ENCODE measurements at places on chromosomes 2 and 18. TPM values are rescaled to one million over a fixed set of nuclear protein-coding genes. Genes with fewer than 3 reads are reported as not detected.

DNA sequence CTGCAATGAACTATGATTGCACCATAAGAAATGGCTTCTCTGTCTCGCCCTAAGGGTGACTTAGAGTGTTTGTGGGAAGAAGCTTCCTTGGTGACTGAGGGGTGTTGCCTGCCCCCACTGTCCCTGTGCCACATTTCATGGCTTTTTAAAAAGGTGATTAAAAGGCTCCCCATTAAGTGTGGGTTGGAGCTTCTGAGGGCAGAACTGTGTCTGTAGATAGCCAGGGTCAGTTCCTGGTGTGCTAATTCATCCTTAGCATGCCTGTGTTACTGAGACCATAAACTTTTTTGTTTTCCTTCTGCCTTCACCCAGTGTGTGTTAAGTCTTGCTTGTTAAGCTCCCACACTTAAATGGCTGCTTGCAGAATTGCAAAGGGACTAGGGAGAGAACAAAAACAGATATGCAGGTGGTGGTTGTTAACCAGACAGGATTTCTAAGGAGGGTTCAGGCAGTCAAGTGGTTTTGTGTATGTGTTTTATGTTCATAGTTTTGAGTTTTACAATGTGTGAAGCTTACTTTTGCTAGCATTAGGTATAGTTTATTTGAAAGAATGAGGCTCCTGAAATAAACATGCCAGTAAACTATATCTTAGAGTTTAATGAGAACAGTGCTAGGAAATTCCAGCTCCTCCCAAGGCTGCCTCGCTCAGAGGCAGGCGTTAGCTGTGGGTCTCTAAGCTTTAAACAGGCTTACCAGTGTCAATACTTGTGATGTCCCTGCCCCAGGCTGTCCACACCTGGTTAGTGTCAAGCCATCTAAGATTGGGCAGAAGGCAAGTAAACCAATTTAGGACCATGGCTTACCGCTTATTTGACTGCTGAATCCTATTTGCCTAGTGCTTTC is 14.5 kb downstream of the CERS6 start:
- peak; percentile 76 for DNase-seq

Gene XDH
- total RNA-seq: 0.32 TPM

Gene CCDC68
- total RNA-seq: 9.1 TPM

- DNase-seq: no peak
These were observed 90.6 kb upstream of the LDAH start for GRCh38 chr2:20913491-20913890.

GRCh38 chr18:26461405-26461804 is 86.9 kb downstream of the KCTD1 start:
- DNase-seq: no peak

DNA sequence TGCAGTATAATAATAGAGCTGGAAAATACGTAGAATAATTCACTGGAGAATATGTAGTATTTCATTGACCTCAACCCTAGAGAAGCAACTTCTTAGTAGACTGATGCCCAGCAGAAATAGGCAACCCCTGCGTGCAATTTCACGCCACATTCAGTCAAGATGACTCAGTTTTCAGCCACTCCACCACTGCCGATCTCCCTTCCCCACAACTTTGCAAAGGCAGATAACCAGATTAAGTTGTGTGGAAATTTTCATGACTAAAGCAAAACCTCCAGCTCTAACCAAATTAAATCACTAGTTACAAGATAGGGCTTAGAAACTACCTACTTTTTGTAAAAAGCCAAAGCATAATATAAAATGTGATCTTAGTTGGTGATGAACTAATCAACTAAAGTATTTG is 63.3 kb upstream of the STK17B start:
- DNase-seq: peak; percentile 86

DNA sequence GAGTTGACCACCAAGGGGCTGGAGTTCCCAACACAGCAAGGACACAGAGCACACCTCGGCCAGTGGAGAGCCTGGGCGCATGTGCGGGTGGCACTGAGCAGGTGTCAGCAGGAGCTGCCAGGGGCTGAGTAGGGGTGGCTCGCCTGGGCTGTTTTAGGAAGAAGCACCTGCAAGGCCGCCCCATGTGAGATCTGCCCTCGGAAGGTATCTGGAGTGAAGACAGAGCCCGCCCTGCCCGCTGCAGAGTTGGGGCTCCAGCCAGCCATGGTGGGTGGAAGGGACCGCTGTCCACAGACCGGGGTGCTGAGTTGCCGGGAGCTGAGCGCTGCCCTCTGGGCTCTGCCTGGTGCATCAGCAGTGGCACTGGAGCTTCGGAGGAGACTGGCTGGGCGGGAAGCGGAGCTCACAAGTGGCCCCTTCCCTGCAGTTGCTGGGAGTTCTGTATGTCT is 35.2 kb downstream of the MTERF4 start:
- no peak for DNase-seq

GRCh38 chr18:79964330-79965118 is at the start of gene HSBP1L1:
Gene HSBP1L1, plus strand, starts transcription at chr18:79964643. Its CDS starts 93 bp downstream, at chr18:79964736.
- peak; percentile 48 for DNase-seq

Gene C2orf15
- not detected for total RNA-seq

DNA sequence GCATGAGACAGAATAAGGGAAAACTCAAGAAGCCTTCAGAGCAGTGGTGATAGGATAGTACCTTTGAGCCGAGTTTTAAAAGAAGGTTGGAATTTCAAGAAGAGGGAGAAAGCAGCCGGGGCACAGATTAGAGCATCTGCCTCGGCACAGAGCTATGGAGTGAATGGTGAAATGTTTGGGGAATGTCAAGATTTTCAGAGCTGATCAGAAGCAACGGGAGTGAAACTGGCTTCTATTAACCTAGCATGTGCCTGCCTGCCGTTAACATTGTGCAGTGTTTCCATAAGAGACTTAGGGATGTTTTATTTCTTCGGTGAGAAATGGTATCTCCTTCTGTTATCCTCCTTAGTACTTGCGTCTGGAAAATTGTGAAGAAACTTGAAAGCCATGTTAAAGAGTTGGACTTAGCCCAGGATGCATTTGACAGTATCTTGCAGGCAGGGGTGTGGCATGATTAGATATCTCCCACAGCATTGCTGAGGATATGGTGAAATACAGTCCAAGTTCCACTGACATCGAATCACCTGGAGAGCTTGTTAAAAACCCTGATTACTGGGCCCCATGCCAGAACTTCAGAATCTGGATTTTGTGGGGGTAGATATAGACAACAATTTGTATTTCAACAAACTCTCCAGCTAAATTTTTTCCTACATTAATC is 96.8 kb upstream of the PPP1CB start:
- peak; percentile 59 for DNase-seq

Gene SH3RF3
- total RNA-seq: 11.9 TPM

- DNase-seq: peak; percentile 41
These were observed 1.5 kb downstream of the RHOB start for GRCh38 chr2:20448246-20448976.

DNA sequence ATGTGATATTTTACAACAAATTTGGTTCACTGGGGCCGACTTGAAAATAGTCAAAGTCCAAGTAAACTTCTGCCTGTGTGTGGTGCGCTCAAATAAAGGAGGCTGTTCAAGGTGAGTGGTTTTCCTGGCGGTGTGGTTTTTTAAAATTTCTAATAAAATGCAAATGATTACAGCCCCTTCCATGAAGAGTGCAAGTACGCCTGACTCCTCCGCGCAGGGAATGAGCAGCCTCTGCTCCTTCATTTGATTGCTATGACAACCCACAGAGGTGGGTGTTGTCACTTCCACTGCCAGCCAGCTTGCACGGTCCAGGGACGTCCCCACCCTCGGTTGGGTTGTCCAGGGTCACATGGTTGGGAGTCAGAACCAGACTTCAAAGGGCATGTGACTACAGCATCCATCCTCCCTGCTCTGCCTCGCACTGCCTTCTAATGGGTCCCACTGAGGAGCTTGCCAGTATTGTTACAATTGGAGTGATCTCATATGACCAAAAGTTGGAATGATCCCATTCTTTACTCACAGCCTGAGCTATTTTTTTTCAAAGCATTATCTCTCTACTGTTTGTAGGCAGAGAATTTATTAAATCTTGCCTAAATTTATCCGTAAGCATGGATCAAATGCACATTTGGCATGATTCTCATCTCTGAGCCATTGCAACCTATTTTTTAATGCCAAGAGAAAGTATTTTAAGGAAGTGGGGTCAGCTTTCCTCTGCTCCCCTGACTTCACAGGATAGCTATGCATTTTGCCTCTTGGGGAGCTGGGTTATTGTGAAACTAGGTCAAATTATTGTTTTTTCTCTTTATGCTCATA is 121.3 kb downstream of the AGAP1 start:
- DNase-seq: peak; percentile 61

Gene NOSTRIN
- 0.43 TPM for total RNA-seq

DNA sequence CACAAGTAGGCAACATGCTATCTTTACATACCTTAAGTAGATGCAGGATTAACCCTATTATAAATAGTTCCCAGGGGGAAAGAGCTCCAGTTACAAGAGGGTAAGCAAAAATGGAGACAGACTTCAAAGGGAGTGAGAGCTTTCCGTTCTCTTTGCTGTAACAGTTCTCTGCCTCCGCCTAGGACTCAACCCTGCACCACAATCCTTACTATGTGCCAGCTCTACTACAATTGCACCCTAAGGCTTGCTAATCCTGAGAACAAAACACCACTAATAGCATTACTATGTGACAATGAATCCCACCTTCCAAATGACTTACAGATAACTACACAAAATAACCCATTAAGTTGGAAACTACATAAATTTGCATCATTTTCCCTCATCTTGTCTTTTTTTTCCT is 7.7 kb downstream of the ZBTB14 start:
- DNase-seq: no peak

DNA sequence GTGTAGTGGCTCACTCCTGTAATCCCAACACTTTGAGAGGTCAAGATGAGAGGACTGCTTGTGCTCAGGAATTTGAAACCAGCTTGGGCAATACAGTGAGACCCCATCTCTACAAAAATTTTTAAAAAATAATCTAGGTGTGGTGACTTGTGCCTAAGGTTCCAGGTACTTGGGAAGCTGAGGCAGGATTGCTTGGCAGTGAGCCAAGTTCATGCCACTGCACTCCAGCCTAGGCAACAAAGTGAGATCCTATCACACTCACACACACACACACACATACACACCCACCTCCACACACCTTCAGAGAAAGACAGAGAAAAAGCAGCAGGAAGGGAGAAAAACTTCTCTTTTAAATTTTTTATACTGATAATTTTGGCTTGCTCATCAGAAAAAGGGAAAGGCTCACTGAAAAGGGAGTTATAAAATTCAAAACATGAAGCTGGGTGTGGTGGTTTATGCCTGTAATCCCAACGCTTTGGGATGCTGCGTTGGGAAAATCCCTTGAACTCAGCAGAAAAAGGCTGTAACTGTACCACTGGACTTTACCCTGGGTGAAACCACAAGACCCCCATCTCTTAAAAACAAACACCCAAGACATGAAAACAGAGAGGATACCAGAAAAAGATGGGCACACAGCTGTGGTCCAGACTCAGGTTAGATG is 25.7 kb downstream of the FAM168B start:
- no peak for DNase-seq

Gene L3MBTL4
- total RNA-seq: not detected

DNA sequence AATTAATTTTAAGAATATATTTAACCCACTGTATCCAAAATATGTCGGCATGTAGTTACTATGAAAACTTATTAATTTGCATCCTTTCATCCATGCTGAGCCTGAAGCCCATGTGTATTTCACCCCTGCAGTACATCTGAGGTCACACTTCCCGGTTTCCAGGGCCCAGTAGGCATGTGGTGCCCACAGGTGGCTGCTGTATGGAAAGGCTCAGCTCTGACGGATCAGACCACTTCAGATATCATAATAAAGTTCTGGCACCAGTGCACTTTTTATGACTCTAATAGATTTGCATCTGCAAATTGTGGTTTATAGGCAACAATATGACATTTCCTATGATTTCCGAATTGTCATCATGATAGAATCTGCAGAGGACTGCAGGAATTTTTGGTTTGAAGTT is 22.5 kb downstream of the SH3RF3 start:
- no peak for DNase-seq

GRCh38 chr2:122033778-122034177 is 278.3 kb downstream of the TSN start:
- DNase-seq: no peak

Gene SETBP1
- 2.6 TPM for total RNA-seq

DNA sequence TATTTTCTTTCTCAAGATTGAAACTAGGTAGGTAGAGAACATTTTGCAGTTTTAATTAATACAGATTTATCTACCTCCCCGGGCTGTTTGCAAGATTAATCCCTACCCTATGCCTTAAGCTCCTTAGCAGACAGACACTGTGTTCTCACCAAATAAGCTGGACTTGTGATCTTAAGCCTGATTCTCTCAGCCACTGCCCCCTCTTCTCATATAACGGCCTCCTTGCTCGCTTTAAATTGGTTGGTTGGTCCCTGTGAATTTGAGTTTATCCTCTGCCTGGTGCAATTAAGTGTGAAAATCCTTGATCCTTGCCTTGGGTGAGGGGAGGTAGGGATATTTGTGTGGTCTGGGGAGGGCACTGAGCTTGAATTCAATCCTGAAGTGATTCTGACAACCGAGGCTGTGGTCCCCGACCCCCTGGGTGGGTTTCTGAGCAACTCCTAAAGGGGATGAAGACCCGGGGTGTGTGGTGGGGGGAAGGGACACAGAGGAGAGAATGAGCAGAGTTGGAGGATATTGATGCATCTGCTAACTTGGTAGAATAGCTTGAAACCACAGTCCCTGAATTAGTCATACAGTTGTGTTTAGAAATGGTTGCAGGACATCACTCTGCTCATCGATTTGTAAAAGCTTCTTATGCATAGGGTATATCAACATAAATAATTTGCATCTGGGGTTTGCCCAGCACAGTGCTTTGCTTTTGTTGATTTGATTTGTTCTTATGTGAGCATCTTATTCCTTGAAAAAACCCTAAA is 36.9 kb upstream of the NCKAP5 start:
- DNase-seq: no peak

Gene TCF23
- total RNA-seq: not detected

Gene LYPD6
- total RNA-seq: 5.2 TPM

GRCh38 chr2:130376433-130377293 is 20.8 kb downstream of the PTPN18 start:
- DNase-seq: no peak

Gene SCN7A
- total RNA-seq: 0.32 TPM

Gene GAREM2
- 0.97 TPM for total RNA-seq

Gene GORASP2
- 51.5 TPM for total RNA-seq

GRCh38 chr2:24304098-24304497 is 56.2 kb downstream of the ITSN2 start:
- peak; percentile 93 for DNase-seq

GRCh38 chr2:38925982-38926381 is 36.3 kb downstream of the ARHGEF33 start:
- no peak for DNase-seq

Gene MDH1B
- total RNA-seq: 1.3 TPM
